ENCODE measurements at places on chromosomes 6 and 20. TPM values are rescaled to one million over a fixed set of nuclear protein-coding genes. Genes with fewer than 3 reads are reported as not detected.

Gene STK4
- 211 TPM for polyA plus RNA-seq

Gene OPRM1
- polyA plus RNA-seq: not detected

Gene MLN
- not detected for polyA plus RNA-seq

Gene MKKS
- polyA plus RNA-seq: 37.2 TPM

Gene MCHR2
- not detected for polyA plus RNA-seq

Gene NKX2-2
- polyA plus RNA-seq: not detected

Gene SASH1
- polyA plus RNA-seq: not detected

Gene DEFB124
- polyA plus RNA-seq: not detected

Gene ABHD16B
- polyA plus RNA-seq: not detected

Gene LY6G6C
- not detected for polyA plus RNA-seq

Gene EYA4
- not detected for polyA plus RNA-seq

Gene IP6K3
- polyA plus RNA-seq: not detected

Gene SYNDIG1
- polyA plus RNA-seq: not detected

Gene PRICKLE4
- polyA plus RNA-seq: not detected

Gene BPIFB1
- not detected for polyA plus RNA-seq

Gene WFDC2
- polyA plus RNA-seq: not detected

Gene SCAND1
- polyA plus RNA-seq: 166 TPM

Gene MUC22
- not detected for polyA plus RNA-seq

Gene PSMB8
- polyA plus RNA-seq: 803 TPM

Gene RBM24
- polyA plus RNA-seq: not detected

Gene OR2H2
- polyA plus RNA-seq: not detected

Gene ARMH2
- polyA plus RNA-seq: 0.27 TPM

Gene RAET1L
- polyA plus RNA-seq: not detected

Gene CRISP2
- not detected for polyA plus RNA-seq

Gene MMP24
- 0.05 TPM for polyA plus RNA-seq

Gene TCP11
- not detected for polyA plus RNA-seq

Gene GGTLC1
- not detected for polyA plus RNA-seq

Gene C20orf141
- polyA plus RNA-seq: not detected

Gene ZBP1
- 15.8 TPM for polyA plus RNA-seq

Gene LPA
- not detected for polyA plus RNA-seq

Gene RIPOR2
- polyA plus RNA-seq: 393 TPM

Gene NR2E1
- not detected for polyA plus RNA-seq

Gene FLRT3
- polyA plus RNA-seq: not detected

Gene ERVFRD-1
- polyA plus RNA-seq: not detected

Gene TAAR6
- polyA plus RNA-seq: not detected

Gene GPX5
- not detected for polyA plus RNA-seq

Gene KHDRBS2
- polyA plus RNA-seq: not detected

Gene SLC22A16
- polyA plus RNA-seq: not detected

Gene SLC17A1
- polyA plus RNA-seq: not detected

Gene COL21A1
- polyA plus RNA-seq: not detected

Gene TOX2
- 2.0 TPM for polyA plus RNA-seq

Gene NRSN1
- polyA plus RNA-seq: not detected

Gene BPIFB2
- polyA plus RNA-seq: not detected

Gene RANBP9
- polyA plus RNA-seq: 11.1 TPM

Gene LY6G6D
- not detected for polyA plus RNA-seq

Gene DNAJC5
- polyA plus RNA-seq: 6.1 TPM

Gene GPANK1
- polyA plus RNA-seq: 27.3 TPM

Gene SLC4A11
- polyA plus RNA-seq: not detected

Measured in CD4-positive, CD25-positive, alpha-beta regulatory T cell (primary cell).